ENCODE measurements at places on chromosomes 4 and X.

- DNase-seq = no peak
These were observed 219.4 kb downstream of the NKX6-1 start for GRCh38 chr4:84279678-84280077.

- no peak for DNase-seq
These were observed 179.1 kb downstream of the SOWAHB start for GRCh38 chr4:76718831-76719230.

- no peak for DNase-seq
These were observed 822.9 kb downstream of the RAPGEF2 start for GRCh38 chr4:159925770-159926169.

DNA sequence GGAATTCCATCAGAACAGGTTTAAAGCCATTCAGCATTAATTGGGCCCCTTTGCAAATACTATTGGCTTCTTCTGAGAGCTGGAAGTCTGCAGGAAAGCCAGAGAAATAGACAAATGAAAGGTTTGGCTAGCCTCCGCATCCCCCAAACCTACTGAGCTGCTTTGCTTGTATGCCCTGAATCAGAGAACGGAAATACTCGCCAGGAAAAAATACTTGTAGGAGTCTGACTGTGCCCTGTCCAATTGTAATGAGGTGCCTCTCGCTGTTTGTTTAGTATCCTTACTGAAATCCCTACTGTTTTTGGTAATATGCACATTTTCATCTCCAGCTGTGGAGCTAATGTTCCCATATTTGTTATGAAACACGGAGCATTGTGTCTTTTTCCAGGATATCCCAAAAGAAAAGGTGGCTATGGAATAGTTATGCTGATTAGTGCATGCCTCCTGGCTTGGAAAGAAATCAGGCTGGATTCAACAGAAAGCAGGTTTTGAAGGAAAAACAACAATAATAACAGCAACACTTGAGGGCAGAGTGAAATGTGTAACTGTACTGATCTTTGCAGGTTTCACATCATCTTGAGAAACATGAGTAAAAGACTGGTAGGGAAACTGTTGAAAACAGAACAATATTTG is 50.7 kb upstream of the NLGN4X start:
- no peak for DNase-seq

- DNase-seq = no peak
These were observed 64.8 kb downstream of the GLRA3 start for GRCh38 chr4:174764105-174764729.

DNA sequence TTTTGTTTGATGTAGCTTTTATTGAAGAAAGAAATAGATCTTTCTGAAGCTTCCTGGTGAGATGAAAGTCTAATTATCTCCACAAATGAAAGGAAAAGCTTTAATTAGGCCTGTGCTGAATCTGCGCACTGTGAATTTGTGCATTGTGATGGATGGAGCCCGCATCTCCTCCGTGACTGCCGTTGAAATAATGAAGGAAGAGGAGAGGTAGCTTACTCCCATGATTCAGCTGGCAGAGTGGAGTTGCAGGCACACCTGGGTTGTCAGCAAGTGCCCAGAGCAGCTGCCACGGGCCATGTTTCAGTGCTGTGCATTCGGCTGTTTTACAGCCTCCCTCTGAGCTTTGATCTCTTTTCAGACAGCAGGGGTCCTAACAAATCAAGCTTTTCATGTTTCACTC is 735.3 kb upstream of the TENM3 start:
- no peak for DNase-seq

DNA sequence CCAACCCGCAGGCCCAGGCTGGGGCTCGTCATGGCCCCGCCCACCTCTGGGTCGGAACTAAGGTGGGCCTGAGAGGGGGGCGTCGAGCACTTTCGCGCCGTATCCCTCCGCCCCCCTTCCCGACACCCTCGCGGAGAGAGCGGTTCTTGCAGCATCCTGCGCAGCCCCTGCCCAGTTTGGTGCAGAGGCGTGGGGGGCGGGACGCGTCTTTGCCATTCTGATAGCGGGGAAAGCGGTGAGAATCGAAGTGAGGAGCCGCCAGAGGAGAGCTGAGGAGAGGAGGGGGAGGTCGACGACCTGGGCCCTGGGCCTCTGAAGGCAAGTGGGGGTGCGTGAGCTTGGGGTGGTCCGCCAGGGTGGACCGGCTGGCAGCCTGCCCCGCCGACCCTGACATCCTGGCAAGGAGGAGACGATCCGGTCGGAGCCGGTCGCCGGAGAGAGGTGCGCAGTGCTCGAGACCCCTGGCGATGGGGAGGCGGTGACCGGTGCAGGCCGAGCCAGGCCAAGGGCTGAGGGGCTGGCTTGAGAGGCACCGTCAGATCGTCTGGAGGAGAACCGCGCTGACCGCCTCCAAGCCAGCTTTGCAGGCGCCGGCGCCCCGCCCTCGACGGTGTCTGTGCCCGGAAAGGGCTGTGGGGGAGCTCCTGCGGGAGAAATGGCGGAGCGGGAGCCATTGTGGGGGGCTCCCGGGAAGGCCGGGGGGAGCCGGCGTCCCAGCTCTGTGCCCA is 25.5 kb downstream of the GPRASP3 start:
- DNase-seq = no peak

- DNase-seq = no peak
These were observed 48.1 kb downstream of the FNIP2 start for GRCh38 chr4:158816955-158817354.

DNA sequence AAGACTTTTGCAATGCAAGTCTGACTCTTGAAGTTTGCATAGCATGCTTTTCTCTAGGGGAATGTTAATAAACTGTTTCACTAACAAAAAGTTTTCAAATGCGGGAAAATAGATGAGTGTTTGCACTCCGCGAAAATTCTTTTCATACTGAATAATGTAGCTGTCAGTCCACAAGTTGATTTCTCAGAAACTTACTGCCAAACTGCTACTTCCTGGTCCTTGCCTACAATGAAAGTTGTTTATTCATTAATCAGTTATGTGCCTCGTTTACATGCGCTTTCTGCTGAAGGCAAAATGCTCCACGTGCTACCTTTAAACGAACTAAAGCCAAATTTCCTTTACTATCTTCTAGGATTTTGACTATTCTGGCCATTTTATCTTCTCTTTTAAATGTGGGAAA is 166.2 kb downstream of the MAGEB17 start:
- no peak for DNase-seq

GRCh38 chr4:1116838-1117237 is 3.5 kb upstream of the RNF212 start:
- DNase-seq = no peak

DNA sequence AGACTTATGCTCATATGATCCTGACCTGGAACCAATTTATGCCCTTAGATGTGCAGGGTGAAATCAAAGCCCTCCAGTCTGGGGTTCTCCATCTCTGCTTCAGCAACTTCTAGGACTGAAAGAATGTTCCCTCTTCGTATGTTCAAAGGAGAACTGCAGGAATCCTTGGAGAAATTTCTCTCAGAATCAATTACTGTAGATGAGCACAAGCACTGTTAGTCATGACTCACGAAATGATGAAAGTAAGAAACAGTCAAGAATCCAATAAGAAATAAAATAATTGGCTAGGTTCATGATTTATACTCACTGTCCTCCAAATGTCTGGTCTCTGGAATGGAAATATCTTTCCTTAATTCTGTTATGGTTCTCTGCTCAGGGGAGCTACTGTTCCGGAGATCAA is 348.2 kb downstream of the PDGFC start:
- DNase-seq = no peak

DNA sequence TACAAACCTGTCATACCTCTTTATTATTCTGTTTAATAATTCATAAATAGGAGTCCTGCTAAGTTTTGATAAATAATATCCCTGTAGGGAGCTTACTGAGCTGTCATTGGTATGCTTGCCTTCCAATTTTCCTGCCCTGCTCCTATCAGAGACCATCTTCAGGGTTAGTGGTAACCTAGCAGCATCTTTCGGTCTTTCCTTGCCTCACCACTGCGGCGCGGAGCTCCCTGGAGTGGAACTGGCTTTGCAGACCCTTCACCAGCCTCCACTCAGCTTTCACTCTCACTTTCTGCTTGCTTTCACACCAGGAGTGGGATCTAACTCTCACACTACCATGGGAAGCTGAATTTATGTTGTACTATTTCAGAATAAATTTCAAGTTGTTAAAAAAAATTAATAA is 481.7 kb upstream of the ATOH1 start:
- no peak for DNase-seq

DNA sequence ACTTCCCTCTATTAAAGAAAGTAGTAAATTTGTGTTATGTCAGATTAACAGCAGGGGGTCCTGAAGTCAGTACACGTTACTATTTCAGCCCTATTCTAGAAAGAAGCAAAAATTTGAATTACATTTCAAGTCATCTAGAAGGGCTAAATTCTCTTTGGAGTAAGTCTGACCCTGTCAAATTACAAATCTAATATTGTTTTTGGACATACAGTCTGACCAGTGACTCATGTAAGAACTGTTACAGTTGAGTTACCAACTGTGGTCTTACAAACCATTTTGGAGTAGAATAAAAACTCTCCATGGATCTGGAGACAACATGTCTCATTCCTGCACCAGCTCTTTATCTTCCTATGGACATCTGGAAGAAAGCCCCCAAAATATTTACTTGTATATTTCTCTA is 36.0 kb upstream of the GYPA start:
- no peak for DNase-seq

DNA sequence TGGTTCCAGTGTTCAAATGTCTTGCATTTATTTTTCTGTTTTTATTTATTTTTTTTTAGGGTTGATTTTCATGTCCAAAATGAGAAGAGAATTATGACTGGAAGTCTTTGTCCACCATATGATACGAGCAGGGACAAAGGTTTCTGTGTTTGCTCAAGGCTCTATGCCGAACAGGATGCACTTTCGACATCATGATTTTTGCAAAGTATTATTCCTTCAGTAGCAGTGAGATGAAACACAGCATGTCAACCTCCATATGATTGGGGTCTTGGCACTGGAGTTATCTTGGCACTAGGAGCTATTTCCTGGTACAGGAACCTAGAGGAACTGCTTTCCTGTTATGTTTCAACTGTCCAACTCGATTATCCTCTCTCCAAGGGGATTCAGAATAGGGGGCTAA is 72.6 kb downstream of the UCHL1 start:
- no peak for DNase-seq

- no peak for DNase-seq
These were observed 7.3 kb upstream of the SRP72 start for GRCh38 chr4:56460085-56460484.

GRCh38 chrX:46202733-46203514 is 342.3 kb downstream of the ZNF674 start:
- DNase-seq = no peak

DNA sequence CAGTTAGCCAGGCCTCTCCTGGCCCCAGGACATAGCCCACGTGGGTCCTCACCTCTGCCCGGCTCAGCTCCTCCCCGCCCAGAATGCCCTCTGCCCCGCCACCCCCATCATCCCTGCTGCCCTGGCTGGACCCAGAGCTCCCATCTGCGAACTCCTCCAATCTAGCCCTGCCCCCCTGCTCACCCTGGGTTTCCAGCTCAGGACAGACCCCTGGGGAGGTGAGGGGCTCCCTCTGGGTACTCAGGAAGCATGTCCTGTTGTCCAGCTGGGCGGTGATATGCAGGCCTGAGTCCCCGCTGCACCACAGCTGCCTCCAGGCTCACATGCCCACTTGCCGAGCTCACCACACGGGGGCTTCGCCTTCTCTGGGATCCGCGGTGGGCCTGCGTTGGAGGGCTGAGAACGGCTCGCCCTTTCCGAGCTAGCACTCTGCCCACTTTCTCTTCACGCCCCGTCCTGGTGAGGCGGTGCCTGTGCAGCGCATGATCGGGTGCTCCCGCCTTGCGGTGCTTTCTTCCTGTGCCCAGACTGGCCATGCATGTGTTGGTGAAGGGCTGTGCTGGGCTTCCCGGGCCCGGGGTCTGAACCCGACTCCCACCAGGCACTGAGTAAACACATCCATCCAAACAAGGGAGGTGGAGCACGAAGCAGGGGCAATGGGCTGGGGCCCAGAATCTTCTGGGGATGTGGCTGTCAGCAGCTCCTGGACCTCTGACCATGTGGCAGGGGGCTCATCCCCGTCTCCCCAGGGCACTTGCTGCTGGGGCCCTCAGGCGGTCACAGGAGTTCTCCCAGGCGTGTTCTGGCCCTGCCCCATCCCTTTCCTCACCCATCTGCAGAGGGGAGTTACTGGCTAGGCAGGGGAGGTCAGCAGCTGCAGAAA is 74.3 kb downstream of the RGS12 start:
- DNase-seq = no peak

- DNase-seq = no peak
These were observed 11.0 kb downstream of the ODAPH start for GRCh38 chr4:75566911-75567310.

DNA sequence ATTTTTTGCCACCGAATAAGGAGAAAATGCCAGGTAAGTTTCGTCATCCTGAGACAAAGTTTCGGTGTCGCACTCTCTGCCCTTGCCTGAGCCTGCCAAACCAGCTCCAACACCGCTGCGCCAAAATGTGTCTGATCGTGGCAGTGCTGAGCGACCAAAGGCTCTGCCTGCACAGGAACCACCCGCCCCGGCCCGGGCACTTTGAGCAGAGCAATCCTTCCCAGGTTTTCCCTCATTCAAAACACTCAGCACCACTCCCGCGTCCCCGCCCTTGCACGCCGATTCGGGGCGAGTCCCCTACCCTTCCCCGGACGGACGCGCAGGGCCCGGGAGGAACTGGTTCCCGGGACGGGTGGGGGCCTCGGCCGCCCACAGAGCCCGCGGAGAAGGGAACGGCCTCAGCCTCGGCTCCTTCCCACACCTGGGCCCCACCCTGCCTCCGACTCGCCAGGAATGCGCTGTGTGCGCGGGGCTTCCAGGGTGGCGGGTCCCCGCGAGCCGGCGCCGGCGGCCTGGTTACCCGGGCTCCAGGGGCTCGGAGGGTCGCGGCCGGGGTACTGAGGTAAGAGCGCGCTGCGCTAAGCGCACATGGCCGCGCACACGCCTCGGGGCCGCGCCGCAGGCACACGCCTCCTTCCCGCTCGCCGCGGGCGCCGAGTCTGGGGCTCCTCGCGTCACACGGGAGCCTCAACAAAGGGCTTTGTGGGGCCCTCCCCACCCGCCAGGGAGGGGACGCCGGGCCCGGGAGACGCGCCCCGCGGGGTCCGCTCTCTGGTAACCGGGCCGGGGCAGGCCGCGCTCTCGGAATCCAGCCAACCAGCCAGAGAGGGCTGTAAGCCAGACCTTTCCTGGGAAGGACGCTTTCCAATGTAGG is at the start of gene C4orf36:
TSS of gene C4orf36 (minus strand) at position 661 of the 874 bp plus-strand sequence. CDS start 902 bp downstream, outside the sequence.
- DNase-seq = peak; percentile 24

- no peak for DNase-seq
These were observed 293.8 kb upstream of the CTSO start for GRCh38 chr4:156247470-156247869.

GRCh38 chrX:129642641-129643040 is 12.1 kb downstream of the APLN start:
- DNase-seq = no peak

GRCh38 chrX:44784241-44784640 is 59.6 kb upstream of the DUSP21 start:
- no peak for DNase-seq

DNA sequence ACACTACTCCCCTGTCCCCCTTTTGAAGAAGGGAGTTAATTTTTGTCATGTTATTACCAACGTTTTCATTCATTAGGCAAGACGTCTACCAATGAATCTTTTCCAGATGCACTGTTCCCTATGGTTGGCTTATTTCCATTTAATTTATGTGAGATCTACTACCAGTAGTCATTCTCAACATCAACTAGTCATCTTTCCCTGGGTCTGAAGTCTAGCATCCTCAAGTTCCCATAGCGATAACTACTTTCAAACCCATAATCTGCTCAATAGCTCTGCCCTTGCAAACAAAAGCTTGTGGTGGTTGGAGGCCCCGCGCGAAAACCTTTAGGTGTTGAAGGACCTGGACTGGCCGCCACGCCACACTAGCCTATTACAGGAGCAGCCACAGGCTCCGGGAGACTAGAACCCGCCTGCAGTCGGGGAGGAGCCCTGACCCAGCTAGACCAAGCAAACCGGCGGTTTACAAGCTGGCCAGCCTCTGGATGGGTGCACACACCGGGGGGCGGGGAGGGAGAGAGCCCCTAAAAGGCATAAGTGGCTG is 746 bp downstream of the PPAT start:
- peak; percentile 58 for DNase-seq
